ENCODE measurements at places on chromosomes 11 and 22.

- DNase-seq = no peak
Observed at GRCh38 chr11:134957540-134958335, 545.7 kb upstream of the B3GAT1 start.

GRCh38 chr11:6480299-6480914 is 724 bp downstream of the ARFIP2 start:
- no peak for DNase-seq

DNA sequence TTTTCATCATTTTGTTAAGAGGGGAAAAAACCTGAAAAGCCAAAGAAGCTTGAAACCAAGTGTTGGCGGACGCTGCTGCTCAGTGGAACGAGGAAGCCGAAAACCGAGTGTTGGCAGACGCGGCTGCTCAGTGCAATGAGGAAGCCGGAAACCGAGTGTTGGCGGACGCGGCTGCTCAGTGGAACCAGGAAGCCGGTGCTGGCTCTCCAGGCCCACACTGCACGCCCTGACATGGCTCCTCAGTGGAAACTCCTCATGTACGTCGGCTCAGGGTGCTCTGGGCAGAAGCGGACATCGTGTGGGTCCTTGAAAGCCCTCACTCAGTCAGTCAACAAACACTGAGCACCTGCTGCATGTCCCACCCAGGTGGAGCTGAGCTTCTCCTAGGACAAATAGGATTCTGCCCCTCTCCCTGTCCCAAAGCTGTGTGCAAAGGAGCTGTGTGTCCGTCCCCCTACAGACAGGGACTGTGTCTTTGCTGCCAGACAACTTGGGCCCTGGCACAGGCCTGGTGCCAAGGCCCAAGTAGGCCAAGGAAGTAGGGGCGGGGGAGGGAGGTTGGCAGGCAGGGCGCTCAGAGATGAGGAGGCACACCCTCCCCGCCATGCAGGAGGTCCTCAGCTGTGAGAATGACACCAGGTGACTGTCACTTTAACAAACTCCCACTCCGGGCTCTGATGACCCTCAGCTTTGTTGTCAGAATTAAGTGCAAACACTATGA is 37.3 kb downstream of the PHF21B start:
- DNase-seq = peak; percentile 36

DNA sequence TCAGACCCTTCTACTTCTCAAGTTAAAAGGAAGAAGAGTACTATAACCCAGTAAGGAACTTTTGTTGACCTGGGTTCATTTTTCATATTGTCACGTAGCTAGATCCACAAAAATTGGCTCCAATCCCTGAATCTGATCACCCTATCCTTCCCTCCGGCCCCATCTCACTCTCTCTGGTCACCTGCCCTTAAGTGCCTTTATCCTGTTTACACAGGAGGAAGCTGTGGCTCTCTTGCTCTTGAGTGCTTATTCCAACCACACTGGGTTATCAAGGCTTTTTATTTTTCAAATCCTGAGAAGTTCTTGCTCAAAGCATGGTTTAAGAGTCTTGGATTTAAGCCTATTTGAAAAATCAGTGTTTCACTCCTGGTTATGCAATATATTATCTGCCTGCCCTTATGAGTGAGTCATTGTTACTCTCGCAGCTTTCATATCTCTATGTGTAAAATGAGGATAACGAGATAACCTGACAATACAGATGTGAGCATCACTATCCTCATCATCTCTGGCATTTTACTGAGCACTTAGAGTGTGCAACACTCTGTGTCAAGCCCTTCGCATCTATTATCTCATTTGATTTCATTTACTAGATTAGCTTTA is 293.9 kb downstream of the GUCY1A2 start:
- no peak for DNase-seq

GRCh38 chr11:108501396-108501795 is 3.2 kb upstream of the POGLUT3 start:
- DNase-seq = no peak

- DNase-seq = no peak
Observed at GRCh38 chr22:25153961-25154666, 45.5 kb upstream of the CRYBB3 start.

DNA sequence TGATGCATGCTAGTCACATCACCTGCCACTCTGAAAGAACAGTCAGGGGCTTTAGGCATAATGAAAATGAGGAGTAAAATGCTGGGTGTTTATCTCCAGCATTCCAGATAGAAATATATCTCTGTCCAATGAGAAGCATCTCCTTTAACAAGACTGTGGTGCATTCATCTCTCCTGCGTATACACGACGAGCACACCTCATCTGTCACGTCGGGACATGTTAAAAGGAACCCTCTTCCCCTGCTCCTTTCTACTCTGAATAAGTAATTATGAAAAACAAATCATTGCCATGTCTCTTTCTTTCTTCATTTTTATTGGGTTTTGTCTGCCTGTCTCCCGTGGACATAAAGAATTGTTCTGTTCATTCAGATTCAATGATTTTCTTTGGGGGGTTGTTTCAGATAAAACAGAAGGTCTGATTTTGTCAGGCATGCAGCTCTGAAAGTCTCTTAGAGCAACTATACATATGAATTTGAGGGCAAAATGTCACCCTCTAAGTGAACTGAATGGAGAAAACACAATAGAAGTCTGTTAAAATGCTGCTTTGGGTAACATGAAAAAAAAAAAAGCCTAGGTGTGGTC is 195.0 kb downstream of the MAML2 start:
- DNase-seq = no peak

DNA sequence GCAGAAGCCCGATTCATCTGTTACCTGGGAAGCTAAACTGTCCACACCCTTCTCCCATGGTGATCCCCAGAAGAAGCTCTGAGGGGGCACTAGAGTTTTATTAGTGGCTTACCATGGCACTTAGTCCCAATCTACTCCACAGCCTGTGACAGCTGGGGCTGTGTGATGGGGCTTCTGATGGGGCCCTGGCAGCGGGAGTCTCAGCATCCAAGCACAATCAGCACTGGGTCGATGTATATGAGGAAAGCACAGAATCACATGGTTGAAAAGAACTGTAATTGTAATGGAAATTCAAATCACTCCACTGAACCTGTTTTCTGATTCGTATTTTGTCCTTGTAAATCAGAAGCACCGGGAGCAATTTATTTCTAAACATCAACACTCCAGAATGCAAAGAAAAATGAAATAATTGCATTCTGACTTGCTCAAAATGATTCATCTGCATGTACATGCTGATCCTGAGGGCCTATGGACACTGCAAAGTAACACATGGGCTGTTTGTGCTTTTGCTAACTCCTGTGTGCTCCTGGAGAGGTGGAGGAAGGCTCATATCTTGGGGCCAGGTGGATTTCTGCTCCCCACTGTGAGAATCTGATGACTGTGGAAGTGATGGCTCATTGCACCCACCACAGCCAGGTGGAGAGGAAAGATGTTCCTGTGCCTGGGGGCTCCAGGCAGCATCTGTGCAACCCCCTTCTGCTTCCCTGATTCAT is 203.0 kb downstream of the KIRREL3 start:
- DNase-seq = no peak

DNA sequence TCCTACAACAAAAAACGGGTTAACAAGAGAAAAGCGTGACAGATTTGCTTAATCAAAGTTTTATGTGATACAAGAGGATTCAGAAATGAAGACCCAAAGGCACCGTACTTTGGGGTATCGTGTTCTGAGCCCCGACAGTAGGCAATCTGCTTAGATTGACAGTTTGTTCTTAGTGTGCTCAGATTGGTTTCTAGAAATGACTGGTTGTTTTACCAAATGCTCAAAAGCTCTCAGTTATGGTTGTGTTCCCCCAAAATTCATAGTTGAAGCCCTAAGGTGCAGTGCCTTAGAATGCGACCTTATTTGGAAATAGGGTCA is 102.7 kb downstream of the RASSF10 start:
- DNase-seq = no peak

DNA sequence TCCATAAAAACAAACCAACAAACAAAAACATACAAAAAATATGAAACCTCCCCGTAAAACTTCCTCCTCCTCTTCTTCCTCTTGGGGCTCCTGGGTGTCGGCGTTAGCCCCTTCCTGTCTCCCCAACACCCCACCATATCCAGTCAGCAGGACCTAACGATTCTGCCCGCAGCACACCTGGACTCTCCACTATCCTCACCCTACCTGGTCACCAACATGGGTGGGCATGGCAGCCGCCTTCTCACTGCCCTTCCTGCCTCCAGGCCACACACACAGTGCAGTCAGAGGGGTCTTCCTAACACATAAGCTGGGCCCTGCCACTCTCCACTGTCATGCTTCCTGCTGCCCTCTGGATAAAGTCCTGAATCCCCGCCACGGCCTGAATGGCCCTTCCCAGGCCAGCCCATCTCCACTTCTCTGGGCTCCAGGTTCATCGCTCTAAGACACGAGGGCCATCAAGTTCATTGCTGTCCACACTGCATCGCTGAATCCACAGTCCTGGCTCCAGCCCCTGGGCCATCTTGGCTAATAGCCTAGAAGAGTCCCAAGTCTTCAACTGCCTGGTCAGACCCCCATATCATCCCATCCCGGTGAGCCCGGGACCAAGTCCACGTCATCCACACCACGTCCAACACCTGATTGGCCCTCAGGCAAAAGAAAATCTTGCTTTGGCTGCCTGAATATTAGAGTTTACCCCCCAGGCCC is 76.2 kb downstream of the IGLL1 start:
- no peak for DNase-seq

GRCh38 chr11:107598225-107599139 is 7.5 kb downstream of the ELMOD1 start:
- DNase-seq = no peak

DNA sequence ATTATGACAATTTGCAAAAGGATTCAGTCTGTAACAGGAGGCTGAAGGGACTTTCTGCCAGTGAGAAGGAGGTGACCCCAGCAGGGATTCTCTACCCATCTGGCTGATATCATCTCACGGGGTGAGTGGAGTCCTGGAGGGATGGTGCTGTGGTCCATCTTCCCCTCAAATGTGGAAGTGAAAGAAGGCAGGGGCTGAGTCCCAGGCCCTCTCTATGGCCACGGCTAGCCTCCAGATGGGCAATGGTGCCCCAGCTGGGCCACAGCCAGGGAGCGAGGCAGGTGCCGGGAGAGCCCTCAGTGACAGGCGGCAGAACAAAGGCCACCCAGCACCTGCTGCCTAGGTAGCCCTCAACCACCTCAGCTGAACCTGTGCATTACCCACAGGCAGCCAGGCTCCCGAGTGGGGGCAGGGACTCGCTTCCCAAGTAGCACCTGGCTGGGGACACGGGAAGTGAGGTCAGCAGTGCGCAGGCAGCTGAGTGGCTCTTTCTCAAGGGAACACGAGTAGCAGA is 6.7 kb downstream of the NECTIN1 start:
- DNase-seq = no peak

DNA sequence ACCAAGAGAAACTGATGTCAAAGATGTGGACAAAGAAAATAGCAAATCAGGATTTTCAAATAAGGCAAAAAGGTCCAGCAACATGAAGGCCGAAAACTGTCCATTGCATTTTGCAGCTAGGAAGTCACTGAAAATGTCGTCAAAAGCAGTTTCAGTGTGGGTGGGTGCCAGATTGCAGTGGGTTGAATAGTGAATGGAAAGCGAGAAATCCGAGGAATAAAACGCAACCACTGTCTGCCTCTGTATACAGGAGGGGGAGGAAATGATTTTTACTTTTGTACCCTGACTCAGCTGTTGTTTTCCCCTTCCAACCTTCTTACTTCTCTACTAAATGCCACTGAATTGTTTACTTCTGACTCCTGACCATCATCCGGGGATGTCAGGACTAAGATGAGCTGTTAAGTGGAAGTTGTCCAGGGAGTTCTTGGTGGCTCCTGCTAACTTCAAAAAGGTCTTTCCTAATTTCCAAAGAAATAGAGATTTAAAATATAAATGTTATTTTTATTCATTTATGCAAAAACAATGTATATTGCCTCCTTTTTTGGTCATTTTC is 64.9 kb upstream of the BIRC3 start:
- DNase-seq = no peak

GRCh38 chr11:5004424-5005274 is 10.0 kb downstream of the OR51L1 start:
- DNase-seq = peak; percentile 43

DNA sequence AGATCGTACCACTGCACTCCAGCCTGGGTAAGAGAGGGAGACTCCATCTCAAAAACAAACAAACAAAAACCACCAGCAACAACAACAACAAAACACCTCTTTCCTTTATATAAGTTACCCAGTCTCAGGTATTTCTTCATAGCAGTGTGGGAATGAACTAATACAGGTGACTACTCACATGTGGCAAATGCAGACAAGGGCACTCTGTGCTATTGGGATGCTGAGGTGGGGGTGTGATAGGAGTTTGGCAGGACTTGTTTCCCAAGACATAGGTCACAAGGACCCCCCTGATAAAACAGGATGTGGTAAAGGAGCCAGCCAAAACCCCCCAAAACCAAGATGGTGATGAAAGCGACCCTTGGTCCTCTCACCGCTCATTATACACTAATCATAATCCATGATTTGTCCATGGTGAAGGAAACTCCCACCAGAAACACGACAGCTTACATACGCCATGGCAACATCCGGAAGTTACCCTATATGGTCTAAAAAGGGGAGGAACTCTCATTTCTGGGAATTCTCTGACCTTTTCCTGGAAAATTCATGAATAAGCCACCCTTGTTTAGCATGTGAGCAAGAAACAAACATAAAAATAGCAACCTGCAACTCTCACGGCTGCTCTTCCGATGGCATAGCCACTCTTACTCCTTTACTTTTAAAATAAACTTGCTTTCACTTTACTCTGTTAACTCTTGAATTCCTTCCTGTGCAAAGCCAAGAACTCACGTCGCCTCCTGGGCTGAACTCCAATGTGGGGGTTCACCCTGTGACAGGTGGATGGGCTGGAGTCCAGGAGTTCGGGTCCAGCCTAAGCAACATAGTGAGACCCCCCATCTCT is 18.8 kb upstream of the INCENP start:
- peak; percentile 71 for DNase-seq

DNA sequence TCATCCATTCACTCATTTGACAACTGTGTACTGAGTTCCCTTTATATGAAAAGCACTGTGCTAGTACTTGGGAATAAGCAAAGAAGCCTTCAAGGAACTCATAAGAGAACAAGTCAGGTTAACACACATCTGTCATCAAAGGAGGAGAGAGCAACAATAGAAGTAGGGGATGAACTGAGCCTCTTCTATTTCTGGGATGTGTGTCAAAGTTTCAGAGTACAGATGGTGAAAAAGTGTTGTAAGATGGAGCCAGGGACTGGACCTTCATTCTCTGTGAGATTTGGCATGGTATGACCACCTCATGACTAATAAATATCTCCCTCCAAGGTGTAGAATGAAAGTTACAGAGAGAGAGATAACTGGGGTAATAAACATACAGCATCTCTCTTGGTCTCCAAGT is 349.8 kb upstream of the PLET1 start:
- no peak for DNase-seq

- peak; percentile 85 for DNase-seq
Observed at GRCh38 chr11:26777372-26777808, 55.5 kb upstream of the SLC5A12 start.

All from muscle of back (tissue), 13 donors.